ENCODE measurements at places on chromosomes 3 and 15. TPM values are rescaled to one million over a fixed set of nuclear protein-coding genes. Genes with fewer than 3 reads are reported as not detected.

Gene DOCK3
- 1.7 TPM for total RNA-seq

GRCh38 chr3:107959550-107960154 lies 131.2 kb downstream of the CD47 start:
- DNase-seq = no peak

- no peak for DNase-seq
Observed at GRCh38 chr15:75531041-75531450, 48.1 kb downstream of the PTPN9 start.

GRCh38 chr15:64775551-64776401 lies at the start of gene RBPMS2:
Gene RBPMS2 (minus strand): TSS chr15:64775589. CDS start chr15:64775319, 270 bp downstream.
- DNase-seq = no peak

- no peak for DNase-seq
Observed at GRCh38 chr3:30353711-30354467, 252.5 kb upstream of the TGFBR2 start.

GRCh38 chr3:18010001-18010400 lies 267.6 kb upstream of the TBC1D5 start:
- no peak for DNase-seq

GRCh38 chr15:40694688-40695468 lies at the start of gene RAD51:
Gene RAD51 (plus strand): TSS chr15:40695174. CDS start chr15:40698759, 3,585 bp downstream.
- DNase-seq = peak; percentile 88

GRCh38 chr15:101539492-101539891 lies 50.0 kb upstream of the PCSK6 start:
- no peak for DNase-seq

DNA sequence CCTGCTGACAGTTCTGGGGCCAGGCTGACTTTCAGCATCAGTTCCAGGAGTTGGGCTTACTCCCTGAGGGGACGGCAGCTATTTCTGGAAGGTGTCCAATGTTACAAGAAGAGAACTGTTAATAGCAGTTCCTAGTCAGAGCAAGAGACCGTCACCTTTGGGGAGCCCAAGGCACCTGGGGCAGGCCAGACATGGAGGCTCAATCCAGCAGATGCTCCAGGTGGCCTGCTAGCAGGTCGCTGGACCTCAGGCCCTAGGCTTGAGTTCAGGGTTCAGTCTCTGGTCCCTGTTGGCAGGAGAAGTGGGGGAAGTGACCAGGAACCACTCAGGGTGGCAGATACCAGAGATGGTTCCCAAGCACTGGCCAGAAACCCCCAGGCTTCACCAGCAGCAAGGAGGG lies 25.9 kb downstream of the C3orf20 start:
- no peak for DNase-seq

GRCh38 chr3:182729903-182730674 lies 63.2 kb upstream of the ATP11B start:
- no peak for DNase-seq
